Right ventricle myocardium inferior (tissue), 1 donor: ENCODE measurements at places on chromosomes 6 and 20. TPM values are rescaled to one million over a fixed set of nuclear protein-coding genes. Genes with fewer than 3 reads are reported as not detected.

- no peak for DNase-seq
Observed at GRCh38 chr6:160733050-160733646, 31.1 kb downstream of the PLG start.

DNA sequence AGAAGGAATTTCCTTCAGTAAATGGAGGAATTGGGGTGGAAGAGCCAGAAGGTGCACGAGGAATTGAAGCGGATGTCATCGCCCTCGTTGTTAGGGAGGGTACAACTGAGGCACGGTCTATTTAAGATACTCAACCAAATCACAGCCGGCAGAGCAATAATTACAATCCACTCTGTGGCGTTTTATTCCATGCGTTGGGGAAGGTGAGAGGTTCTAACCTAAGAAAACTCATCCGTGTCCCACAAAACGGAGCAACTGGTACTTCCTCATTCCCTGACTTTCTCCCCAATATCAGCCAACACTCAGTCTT lies 802 bp upstream of the RRBP1 start:
- DNase-seq, result no peak

- no peak for DNase-seq
Observed at GRCh38 chr6:158229823-158230222, 61.7 kb downstream of the GTF2H5 start.

DNA sequence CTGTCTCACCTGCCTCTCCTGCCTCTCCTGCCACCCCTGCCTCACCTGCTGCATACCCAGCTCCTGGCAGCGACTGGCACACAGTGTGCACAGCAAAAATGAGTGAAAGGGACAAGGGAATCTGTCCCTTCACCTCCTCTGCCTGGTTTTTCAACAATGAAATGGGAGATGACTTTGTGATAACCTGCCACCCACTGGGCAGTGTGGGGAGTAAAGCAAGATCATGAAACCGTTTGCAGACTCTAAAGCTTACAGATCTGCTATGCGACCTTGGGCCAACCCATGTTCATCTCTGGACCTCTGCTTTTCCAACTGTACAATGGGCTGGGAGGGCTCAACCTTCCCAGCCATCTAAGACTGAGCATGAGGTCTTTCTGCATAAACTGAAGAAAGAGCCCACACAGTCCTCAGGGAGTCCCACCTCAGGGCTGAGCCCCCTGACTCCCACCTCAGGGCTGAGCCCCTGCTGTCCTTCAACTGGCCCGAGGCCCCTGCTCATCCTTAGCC lies 81.1 kb downstream of the RIPOR3 start:
- DNase-seq, result no peak

GRCh38 chr6:147216915-147217314 lies 12.7 kb downstream of the STXBP5 start:
- DNase-seq, result no peak

GRCh38 chr6:167766986-167767714 lies 59.6 kb upstream of the AFDN start:
- no peak for DNase-seq

DNA sequence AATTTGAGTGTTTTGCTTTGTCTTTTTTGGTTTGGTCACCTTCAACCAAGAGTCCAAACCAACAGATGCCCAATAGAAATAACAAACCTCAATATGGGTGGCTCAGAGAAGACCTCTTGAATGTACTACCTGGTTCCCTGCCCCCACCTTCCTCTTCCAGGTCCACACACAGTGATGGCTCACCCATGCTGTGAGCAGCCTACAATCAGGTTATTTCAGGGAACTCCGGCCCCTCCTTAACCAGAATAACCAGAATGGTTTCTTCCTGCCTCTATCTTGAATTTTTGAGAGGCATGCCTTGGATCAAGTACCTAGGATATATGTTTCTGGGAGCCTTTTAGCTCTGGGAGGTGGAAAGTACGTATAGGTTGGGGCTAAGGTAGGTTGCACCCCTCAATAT lies 327.1 kb upstream of the PRDM1 start:
- no peak for DNase-seq

GRCh38 chr6:157621406-157621805 lies 201.6 kb upstream of the SNX9 start:
- no peak for DNase-seq

- DNase-seq, result no peak
Observed at GRCh38 chr6:149888659-149889058, 9.3 kb downstream of the RAET1E start.

FABP7 gene
- not detected for total RNA-seq

EYS gene
- total RNA-seq, result not detected

IBTK gene
- 27.6 TPM for total RNA-seq
